ENCODE measurements at places on chromosomes 5 and 9. TPM values are rescaled to one million over a fixed set of nuclear protein-coding genes. Genes with fewer than 3 reads are reported as not detected.

The FBXL7 gene
- total RNA-seq = 14.6 TPM

The CDO1 gene
- total RNA-seq = 6.8 TPM

The GLIPR2 gene
- 29.8 TPM for total RNA-seq

- no peak for DNase-seq
These were observed 128.5 kb downstream of the NUDT12 start for GRCh38 chr5:103434057-103434456.

DNA sequence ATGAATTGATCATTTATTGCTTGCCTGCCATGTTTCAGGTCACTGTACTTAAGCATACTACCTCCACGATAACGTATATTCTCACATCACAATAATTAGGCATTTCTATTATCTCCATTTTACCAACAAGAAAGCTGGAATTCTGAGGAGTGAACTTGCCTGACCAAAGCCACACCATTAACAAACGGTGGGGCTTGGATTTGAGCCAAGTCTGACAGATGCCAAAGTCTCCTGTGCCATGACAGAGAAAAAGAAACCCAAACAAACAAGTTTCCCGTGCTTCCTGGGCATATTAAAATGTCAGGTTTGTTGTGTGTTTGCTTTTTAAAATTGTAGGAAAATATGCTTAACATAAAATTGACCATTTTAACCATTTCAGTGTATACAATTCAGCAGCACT lies 40.8 kb upstream of the KCNV2 start:
- DNase-seq = no peak

The CD72 gene
- not detected for total RNA-seq

- peak; percentile 54 for DNase-seq
These were observed 149.9 kb upstream of the ANKH start for GRCh38 chr5:15021266-15022046.

The PCDHGA11 gene
- total RNA-seq = 0.22 TPM

GRCh38 chr9:6911901-6912638 lies 154.3 kb downstream of the KDM4C start:
- no peak for DNase-seq

DNA sequence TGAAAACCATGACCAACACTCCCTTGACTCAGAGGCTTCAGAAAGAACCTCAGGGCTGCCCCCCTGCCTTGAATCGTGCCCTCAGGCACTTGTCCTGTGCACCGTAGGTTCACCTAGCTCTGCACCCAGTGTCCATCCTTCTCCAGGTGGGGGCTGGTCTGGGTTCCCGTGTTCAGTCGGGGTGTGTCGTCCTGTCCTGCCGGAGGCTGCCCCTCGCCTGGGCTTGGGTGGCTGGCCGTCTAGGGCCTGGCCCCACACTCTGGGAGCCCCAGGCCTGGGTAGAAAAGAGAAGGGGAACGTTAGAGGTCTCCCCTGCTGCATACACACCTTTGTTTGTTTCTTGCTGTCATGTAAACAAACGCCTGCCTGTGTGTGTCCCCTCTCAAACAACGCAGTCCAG lies 29.3 kb downstream of the CATSPER3 start:
- no peak for DNase-seq

DNA sequence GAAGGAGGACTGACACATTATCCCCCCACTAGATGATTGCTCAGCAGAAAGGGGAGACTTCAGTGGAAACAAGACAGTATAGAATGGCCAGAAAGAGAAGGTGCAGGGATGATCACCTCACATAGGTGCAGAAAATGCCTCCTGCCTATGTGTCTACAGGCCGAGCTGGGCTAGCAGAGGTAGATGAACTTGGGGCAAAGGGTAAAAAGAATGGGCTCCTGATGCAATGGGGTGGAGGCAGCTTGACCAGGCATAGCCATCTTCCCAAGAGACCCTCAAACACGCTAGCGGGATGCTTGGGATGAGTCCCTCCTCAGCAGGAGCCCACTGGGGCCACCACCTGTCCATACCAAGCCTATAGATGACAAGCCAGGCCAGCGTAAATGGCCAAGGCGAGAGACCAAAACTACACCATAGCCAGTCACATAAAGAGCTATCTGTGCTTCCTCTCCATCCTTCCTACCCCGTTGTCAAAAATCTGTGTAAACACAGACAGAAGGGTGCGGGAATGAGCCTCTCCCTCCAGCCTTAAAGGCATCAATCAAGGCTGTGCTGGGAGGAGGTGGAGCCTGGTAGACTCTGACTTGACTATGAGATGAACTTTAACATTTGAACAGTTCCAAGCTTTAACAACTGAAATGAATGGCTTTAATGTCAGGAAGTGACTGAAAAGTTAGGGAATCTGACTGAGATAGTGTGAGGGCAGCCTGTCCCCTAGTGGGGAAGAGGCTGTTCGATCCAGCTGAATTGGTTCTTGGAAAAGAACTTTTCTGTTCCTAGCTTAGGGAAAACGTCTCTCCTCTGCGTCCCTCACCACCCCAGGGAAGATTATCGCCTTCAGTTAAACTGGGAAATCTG lies 10.4 kb downstream of the C9orf152 start:
- DNase-seq = no peak

DNA sequence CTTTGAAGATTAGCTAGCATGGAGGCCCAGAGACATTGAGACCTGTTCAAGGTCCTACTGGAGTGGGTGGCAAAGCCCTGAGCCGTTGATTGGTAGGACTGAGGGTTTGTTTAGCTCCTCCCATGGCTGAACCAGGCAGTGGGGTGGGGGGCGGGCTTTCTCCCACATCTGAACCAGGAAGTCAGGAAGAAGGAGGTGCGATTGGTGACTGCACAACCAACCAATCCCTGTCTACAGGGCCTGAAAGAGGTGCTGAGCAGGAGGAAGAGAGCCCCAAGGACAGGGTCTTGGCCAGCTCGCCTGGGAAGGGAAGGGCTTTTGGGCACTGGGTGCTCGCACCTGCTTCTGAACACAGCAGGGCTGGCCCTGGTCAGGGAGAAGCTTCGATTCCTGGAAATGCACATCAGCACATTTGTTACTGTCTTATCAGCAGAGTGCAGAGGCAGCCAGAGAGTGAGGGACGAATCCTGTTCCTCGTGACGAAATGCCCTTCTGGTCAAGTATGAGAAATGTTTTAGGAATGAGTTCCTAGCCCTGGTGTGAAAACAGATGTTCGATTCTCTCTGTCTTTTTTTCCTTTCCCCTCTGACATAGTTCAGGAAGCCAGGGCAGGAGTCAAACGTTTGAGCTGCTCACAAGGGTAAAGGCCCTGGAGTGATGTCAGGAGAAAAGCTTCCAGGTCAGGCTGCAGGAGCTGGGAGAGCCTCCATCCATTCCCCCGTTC lies 294.8 kb upstream of the KLF4 start:
- DNase-seq = no peak

The CYFIP2 gene
- total RNA-seq = 0.06 TPM

GRCh38 chr9:89000973-89001916 lies 10.0 kb downstream of the S1PR3 start:
- DNase-seq = peak; percentile 62

The TICAM2 gene
- 22.1 TPM for total RNA-seq

- no peak for DNase-seq
These were observed 56.0 kb downstream of the ZFR start for GRCh38 chr5:32388432-32389129.

The ASS1 gene
- 20.9 TPM for total RNA-seq

- DNase-seq = peak; percentile 19
These were observed 43.3 kb downstream of the ZNF618 start for GRCh38 chr9:113919382-113919781.

The PCDHGA3 gene
- not detected for total RNA-seq

- no peak for DNase-seq
These were observed 446.7 kb upstream of the ACTBL2 start for GRCh38 chr5:57929271-57929670.

The MPDZ gene
- 25.2 TPM for total RNA-seq

- DNase-seq = no peak
These were observed 103.7 kb downstream of the FOXD1 start for GRCh38 chr5:73344835-73345234.

GRCh38 chr5:59246145-59246869 lies 647.2 kb downstream of the PDE4D start:
- DNase-seq = no peak

The PRSS3 gene
- not detected for total RNA-seq

The CDC14B gene
- 33.8 TPM for total RNA-seq

Measured in SJSA1 (cell line).